Suprapubic skin (tissue), 4 donors: ENCODE measurements at places on chromosomes 2 and 18. TPM values are rescaled to one million over a fixed set of nuclear protein-coding genes. Genes with fewer than 3 reads are reported as not detected.
A peak's percentile ranks its signal among the peaks of the same experiment; 100 is the strongest.

DNA sequence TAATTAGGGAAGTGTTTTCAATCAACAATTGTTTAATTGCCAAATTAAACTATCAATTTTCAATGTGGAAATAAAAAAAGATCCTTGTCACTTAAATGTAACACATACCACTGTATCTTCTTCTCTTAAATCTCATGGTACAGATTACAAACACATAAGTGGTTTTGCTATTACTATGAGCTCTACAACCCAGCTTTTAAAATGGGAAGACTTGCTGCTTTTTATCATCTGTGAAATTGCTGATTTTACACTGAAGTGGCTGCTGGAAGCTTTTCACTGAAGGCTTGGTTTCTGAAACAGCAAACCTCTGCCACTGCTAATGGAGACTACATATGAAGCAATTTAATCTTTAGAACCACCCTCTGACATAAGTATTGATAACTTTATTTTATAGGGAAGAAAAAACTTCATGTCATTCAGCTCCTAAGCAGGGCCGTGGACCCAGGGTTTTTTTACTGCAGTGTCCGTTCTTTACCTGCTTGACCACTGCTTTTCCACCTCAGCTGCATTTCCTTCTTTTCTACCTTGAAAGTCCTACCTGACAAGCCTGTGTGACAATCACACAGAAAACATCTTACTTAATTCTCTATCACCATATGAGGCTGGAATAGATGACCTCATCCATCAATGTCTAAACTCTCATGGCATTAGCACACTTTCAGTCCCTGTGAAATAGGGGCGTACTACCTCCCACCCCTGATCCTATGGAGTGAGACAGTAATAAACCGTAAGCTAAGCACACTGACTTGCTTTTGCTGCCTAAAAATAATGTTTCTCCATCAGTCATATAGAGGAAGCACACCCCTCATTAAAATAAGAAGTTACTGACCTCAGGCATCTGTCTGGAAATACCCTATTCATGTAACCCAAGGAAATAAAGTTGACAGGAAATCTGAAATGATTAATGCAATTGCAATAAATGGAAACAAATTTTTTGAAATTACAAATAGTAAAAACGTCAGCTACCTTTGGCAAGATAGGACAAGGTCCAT is 19.2 kb upstream of the SLC8A1 start:
- no peak for DNase-seq

DNA sequence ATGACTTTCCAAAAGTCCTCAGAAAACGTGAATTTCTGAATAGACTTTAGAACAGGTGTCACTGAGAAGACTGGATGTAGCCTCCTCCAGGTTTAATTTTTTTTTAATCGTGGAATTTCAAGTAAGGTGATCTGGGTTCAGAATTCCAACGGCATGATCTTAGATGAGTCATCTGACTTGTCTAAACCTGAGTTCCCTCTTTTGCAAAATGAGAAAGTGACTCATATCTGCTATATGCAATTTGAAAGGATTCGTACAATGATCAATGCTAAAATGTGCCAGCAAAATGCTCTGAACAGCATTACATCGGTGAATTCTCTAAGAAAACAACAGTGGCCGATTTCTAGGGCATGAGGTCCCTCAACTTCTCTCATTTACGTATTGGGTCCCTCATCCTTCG is 69.1 kb upstream of the ZNF516 start:
- no peak for DNase-seq

DNA sequence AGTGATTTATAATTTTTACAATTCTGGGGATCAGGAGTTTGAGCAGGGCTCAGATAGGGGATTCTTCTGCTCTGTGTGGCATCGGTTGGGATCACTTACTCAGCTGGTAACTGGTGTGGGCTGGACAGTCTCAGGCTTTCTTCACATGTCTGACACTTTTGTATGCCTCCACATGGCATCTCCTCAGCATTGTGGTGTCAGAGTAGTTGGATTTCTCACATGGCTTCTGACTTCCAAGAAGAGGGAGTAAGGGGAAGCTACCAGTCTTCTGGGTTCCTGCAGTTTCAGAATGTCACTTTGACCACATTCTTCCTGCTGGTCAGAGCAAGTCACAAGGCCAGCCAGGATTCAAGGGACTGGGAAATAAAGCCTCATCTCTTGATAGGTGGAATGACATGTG is 55.6 kb downstream of the NCOA1 start:
- DNase-seq: no peak

DNA sequence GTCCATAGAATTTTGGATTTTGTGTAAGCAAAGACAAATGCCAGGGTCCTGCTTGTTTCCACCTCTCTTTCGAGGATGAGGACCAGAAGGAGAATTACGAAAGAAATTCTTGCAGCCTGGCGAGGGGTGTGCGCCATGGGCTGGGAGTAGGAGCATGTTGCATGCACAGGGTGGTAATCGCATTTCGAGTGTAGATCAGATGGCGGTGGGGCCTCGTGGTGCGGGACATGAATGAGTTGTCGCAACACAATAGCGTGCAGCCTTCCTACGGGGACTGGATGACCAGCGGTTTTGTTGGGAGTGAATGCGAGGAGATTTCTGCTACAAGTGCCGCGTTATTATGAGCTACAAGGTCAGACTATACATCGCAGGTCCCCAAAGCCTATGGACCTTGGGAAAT is 4.2 kb upstream of the EN1 start:
- peak; percentile 76 for DNase-seq

DNA sequence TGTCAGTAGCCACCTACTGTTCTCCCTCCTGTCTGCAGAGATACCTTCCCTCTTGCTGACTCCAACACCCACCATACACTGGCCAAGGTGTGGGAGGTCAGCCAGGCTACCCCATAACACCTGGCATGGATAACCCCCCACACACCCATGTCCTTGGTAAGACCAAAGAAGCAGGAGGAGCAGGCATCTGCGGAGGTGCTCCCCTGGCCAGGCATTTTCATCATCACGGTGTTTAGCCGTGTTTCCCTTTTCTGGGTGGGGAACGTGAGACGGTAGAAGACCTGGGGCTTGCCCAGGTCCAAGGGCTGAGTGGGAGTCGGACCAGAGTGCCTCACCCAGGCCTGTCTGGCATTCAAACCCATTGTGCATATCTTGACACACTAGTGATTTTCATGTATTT is 150.3 kb downstream of the SMAD7 start:
- DNase-seq: peak; percentile 45

- DNase-seq: no peak
Measured at GRCh38 chr2:9595746-9596145, 35.1 kb downstream of the YWHAQ start.

DNA sequence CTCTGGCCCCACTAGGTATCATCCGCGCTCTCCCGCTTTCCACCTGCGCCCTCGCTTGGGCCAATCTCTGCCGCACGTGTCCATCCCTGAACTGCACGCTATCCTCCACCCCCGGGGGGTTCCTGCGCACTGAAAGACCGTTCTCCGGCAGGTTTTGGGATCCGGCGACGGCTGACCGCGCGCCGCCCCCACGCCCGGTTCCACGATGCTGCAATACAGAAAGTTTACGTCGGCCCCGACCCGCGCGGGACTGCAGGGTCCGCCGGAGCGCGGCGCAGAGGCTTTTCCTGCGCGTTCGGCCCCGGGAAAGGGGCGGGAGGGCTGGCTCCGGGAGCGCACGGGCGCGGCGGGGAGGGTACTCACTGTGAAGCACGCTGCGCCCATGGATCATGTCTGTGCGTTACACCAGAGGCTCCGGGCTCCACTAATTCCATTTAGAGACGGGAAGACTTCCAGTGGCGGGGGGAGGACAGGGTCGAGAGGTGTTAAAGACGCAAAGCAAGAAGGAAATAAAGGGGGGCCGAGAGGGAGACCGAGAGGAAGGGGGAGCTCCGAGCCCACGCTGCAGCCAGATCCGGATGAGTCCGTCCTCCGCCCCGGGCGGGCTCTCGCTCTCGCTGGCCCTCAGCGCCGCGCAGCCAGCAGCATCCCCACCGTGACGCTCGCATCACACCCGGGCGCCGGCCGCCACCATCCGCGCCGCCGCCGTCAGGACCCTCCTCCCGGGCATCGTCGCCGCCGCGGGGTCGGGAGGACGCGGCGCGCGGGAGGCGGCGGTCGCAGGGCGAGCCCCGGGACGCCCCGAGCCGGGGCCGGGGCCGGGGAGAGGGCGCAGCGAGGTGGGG is 664 bp downstream of the NETO1 start:
- DNase-seq: no peak

DNA sequence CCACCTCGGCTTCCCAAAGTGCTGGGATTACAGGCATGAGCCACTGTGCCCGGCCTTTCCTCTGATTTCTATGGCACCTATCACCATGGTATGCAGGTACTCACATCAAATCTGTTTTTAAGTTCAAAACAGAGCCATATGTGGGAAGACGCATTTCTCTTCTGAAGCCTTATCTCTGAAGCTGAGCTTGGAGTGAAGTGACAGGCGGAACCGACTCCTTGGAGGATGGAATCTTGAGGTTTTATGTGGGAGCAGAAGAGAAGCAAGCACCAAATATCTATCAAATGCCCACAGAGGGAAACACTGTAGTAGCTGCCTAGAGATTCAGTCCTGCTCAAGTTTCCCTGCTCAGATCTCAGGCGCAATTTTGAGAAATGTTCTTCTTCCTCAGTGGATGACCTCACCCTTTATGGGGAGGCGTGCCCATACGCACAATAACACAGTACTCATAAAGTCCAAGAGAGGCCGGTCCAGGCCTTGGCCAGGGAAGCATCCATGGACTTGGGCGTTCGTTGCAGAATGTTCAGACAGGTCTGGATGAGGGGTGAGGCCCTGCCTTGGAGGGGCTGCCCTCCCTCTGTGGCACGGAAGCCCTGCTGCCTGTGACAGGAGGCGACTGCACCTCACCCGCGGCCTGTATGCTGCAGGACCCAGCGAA is 67.9 kb downstream of the HNRNPLL start:
- no peak for DNase-seq

DNA sequence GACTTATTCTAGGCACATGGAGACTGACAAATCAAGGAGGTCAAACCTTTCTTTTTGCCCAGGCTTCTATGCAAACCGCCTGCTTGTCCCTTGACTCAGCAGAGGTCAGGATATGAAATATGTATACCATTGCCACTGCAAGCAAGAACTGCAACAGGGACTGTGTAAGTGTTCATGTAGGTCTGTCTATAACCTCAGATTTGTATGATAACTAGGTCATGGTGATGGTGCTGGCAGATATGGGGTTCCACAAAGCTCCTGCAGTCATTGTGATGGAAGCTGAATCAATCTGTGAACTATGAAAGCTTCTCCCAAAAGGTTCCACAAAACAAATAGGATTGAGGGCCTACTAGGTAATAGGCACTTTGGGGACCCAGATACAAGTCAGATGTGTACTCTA is 316.3 kb downstream of the CLIP4 start:
- DNase-seq: no peak

- no peak for DNase-seq
Measured at GRCh38 chr2:69954084-69954483, 7.3 kb downstream of the ASPRV1 start.

DNA sequence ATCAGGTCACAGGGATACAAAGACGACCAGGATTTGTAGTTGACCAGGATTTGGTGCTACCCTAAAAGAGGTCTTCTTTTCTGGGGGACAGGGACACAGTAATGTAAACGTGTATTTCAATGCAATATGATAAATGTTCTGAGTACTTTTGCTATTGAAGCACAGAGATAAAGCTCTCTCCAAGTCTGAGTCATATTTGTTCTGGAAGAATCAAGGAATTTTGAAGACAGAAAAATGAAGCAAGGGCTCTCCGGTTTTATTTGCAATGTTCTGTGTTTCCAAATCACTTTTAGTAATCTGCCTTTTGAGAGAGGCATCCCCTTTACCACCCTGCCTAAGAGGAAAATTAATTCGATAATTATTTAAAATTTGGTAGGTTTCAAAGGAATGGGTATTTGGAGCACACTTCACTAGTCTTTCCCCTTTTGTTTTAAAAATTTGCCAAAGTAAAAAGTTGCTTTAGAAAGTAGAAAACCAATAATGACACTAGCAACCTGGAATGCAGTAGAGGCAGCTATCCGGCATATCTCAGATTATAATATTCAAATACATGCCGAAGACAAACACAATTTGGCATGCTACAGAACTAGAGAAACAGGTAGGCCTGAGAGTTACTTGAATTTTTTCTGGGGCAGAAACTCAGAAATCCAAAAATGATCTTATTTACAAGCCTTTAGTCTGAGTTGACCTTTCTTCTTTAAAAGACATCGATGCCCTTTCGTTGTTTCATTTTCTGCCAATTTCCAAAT is 82.7 kb downstream of the MREG start:
- DNase-seq: no peak

GRCh38 chr2:135829378-135830135 is 7.4 kb downstream of the LCT start:
- DNase-seq: no peak

DNA sequence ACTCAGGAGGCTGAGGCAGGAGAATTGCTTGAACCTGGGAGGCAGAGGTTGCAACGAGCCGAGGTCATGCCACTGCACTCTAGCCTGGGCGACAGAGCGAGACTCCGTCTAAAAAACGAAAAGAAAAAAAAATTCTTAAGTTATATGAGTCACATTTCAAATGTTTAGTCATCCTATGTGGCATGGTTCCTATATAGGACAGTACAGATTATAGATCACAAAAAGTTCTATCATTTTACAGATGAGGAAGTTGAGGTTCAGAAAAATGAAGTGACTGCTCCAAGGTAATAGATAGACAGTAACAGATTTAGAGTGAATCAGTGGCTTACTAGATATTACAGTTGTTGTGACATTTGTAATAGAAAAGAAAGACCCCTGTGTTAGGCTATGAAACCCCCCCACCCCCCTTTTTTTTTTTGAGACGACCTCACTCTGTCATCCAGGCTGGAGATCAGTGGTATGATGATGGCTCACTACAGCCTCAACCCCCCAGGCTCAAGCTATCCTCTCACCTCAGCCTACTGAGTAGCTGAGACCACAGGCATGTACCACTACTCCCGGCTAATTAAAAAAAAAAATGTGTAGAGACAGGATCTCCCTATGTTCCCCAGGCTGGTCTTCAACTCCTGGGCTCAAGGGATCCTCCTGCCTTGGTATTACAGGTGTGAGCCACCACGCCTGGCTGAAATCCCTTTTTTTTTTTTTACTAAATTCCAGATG is 22.7 kb downstream of the PTPN4 start:
- DNase-seq: no peak

DNA sequence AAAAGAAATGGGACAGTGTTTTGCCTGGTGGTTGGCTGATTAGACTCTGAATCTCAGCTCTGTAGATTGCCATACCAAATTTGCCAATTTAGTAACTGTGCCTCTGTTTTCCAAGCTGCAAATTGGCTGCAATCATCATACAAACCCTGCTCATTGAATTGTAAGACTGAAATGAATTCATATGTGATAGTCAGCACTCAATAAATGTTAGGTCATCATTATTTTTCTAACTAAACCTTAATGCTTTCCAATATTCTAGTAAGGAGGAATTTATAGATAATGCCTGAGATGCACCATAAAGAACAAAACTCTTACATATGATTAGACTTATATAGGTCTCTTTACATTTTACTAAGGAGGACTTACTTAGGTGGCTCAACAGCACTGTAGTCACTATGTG is 85.3 kb downstream of the DNER start:
- DNase-seq: no peak

GRCh38 chr2:37059841-37060240 is 24.3 kb downstream of the HEATR5B start:
- no peak for DNase-seq

The PEX13 gene
- 39.2 TPM for total RNA-seq

The IL1B gene
- 1.2 TPM for total RNA-seq

The TSGA10 gene
- 7.6 TPM for total RNA-seq

The PAX3 gene
- total RNA-seq: 13.8 TPM

The LAMA3 gene
- total RNA-seq: 272 TPM
